ENCODE measurements at places on chromosomes 12 and 14. TPM values are rescaled to one million over a fixed set of nuclear protein-coding genes. Genes with fewer than 3 reads are reported as not detected.

Gene P2RX7
- 12.6 TPM for total RNA-seq

Gene PTPN6
- total RNA-seq = 313 TPM

Gene SLC6A12
- total RNA-seq = 0.70 TPM

Gene NDUFA12
- total RNA-seq = 118 TPM

Gene PAX9
- 0.23 TPM for total RNA-seq

Gene GPRC5D
- not detected for total RNA-seq

Gene ADIPOR2
- total RNA-seq = 43.5 TPM

Gene NRIP2
- total RNA-seq = not detected

Gene SPX
- total RNA-seq = 2.8 TPM

Gene CACNA2D4
- 6.0 TPM for total RNA-seq

Gene NRL
- 5.2 TPM for total RNA-seq

GRCh38 chr14:104228221-104228620 is 89.8 kb downstream of the KIF26A start:
- no peak for DNase-seq
- peaks cover 4% of the 10 kb centered on the region for H3K36me3 ChIP-seq
- H3K27ac ChIP-seq = peak overlapping the region; percentile 61

DNA sequence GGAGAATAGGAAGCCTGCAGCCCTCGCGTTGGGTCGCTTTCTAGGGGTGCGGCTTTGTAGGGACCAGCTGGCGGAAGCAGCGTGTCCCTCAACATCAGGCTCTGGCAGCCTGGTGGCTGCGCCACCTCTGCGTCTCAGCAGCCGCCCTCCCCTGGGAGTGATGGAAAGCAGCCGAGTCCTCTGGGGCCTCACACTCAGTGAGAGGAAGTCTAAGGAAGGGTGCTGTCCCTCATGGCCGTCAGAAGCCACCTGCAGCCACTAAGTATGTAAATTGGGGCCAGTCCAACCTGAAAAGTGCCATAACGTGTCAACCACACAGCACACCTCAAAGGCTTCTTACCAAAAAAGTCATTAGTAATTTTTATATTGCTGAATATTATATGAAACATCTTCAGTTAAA is 80.3 kb downstream of the WDR20 start:
- no peaks in the 10 kb centered on the region for H3K27me3 ChIP-seq
- no peak overlapping the region for H3K4me3 ChIP-seq
- no peak overlapping the region for H3K27ac ChIP-seq
- H3K36me3 ChIP-seq = no peaks in the 10 kb centered on the region
- H3K4me1 ChIP-seq = peaks cover 7% of the 10 kb centered on the region
- DNase-seq = peak; percentile 7

DNA sequence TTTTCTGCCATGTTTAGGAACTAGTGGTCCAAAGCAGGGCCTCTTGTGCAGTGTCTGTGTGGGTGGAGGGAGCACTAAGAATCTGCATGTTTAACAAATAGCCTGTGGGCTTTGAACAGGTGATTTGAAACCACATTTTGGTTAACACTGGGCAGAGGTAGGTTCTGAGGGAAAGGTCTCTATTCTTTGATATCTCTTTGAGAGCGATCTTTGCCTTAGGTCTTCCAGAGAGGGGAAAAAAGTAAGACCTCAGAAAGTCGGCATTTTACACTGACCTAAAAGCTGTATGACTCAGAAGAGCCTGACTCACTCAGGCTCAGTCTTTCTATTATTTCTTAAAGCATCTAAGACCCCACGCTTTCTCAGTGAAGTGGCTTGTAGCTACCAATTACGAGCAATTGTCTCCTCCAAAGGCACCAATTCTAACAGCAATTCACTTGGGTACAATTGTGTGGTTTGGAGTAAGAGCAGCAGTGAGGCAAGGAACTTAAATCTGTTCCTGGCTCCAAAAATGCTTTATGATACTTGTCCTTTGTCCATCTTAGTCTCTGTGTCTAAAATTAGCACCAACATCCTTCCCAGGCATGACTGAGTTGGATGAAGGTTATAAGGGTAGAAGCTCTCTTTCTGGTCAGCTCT is 8.8 kb downstream of the EIF2B2 start:
- H3K27me3 ChIP-seq = no peaks in the 10 kb centered on the region
- DNase-seq = peak; percentile 27
- peak overlapping the region; percentile 8 for H3K4me3 ChIP-seq
- H3K4me1 ChIP-seq = peaks cover 39% of the 10 kb centered on the region
- H3K27ac ChIP-seq = peak overlapping the region; percentile 12
- peaks cover 1% of the 10 kb centered on the region for H3K36me3 ChIP-seq

- H3K27ac ChIP-seq = peak overlapping the region; percentile 51
- DNase-seq = no peak
- peaks cover 5% of the 10 kb centered on the region for H3K36me3 ChIP-seq
- no peaks in the 10 kb centered on the region for H3K27me3 ChIP-seq
Measured at GRCh38 chr12:53585448-53586125, 40.6 kb downstream of the ATF7 start.

DNA sequence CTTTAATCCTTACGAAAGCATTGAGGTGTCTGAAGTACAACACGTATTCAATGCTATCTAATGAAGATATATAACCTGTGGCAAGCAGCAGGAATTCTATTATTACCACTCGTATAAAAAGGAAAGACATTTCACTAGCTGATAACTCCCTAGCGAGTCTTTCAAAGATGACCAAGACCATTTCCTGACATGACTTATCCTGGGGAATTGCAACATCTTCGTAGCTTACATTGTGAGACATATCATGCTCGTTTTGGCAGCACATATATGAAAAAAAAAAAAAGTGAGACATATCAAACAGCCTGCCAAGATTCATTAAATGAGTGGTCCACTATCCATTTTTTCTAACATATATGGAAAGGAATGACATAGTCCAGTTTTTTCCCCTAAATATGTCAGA is 337.0 kb downstream of the FSCB start:
- no peaks in the 10 kb centered on the region for H3K4me1 ChIP-seq
- DNase-seq = no peak
- no peaks in the 10 kb centered on the region for H3K36me3 ChIP-seq
- H3K27me3 ChIP-seq = no peaks in the 10 kb centered on the region
- H3K4me3 ChIP-seq = no peak overlapping the region

- H3K4me1 ChIP-seq = no peaks in the 10 kb centered on the region
- no peaks in the 10 kb centered on the region for H3K36me3 ChIP-seq
- H3K27ac ChIP-seq = no peak overlapping the region
- H3K4me3 ChIP-seq = no peak overlapping the region
Measured at GRCh38 chr14:38297681-38298080, 41.8 kb upstream of the CLEC14A start.

DNA sequence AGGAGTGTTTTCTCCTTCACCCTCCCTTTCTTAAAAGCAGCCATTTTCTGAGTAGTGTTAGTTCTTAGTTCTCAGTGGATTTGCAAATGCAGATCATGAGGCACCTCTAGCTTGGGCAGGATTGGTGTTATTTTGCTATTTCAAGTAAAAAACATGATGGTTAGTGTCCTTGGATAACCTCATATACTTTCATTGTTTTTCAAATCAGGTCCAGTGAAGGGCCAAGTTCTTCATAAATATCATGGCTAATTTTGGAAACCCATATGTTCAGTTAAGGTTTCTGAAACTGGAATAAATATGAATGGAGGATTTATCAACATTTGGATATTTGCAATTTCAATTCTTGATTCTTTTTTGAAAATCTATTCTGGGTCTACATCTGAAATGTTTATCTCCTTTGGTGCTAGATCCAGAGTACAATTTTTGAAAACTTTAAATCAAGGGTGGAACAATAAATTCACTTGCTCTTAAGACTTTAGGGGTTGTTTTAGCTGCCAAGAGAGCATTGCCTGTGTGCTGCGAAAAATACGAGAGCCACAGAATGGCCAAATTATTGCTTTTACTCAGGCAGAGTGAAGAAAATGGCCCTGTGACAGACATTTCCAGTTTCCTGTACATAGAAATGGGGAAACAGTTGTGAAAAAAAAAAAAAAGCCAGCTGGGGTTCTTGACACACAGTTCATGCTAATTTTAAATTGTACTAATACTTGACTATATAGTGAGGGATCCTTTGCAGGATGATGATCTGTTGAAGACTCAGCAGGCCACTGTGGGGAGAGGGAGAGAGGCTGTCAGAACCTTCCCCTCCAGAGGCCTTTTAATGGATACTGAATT is 104.6 kb downstream of the BICD1 start:
- no peaks in the 10 kb centered on the region for H3K27me3 ChIP-seq
- H3K4me1 ChIP-seq = no peaks in the 10 kb centered on the region
- no peak overlapping the region for H3K4me3 ChIP-seq
- DNase-seq = no peak
- no peaks in the 10 kb centered on the region for H3K36me3 ChIP-seq
- H3K27ac ChIP-seq = no peak overlapping the region

GRCh38 chr12:65414526-65414925 is 136.0 kb downstream of the MSRB3 start:
- H3K36me3 ChIP-seq = no peaks in the 10 kb centered on the region
- no peak overlapping the region for H3K27ac ChIP-seq
- no peaks in the 10 kb centered on the region for H3K27me3 ChIP-seq

- no peak overlapping the region for H3K4me3 ChIP-seq
- peaks cover 37% of the 10 kb centered on the region for H3K4me1 ChIP-seq
- no peaks in the 10 kb centered on the region for H3K36me3 ChIP-seq
- no peak overlapping the region for H3K27ac ChIP-seq
Measured at GRCh38 chr14:38125481-38126037, 82.1 kb upstream of the SSTR1 start.

DNA sequence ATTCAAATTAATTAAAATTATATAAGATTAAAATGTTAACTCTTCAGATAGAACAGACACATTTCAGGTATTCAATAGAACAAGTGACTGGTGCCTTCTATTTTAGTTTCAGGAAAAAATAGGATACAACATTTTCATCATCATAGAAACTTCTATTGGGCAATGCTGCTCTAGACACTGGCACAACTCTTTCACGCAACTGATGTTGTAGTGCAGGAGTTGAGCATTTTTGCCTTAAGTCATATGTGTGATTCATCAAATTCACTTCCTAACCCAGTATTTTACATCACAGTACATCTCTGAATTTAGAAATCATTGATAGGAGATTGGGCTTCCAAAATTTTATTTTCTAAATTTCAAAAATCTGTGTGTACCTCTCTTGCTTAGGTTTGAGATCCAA is 215.4 kb upstream of the DIO2 start:
- H3K4me1 ChIP-seq = no peaks in the 10 kb centered on the region
- no peak overlapping the region for H3K4me3 ChIP-seq
- no peaks in the 10 kb centered on the region for H3K36me3 ChIP-seq
- no peak overlapping the region for H3K27ac ChIP-seq
- no peak for DNase-seq

DNA sequence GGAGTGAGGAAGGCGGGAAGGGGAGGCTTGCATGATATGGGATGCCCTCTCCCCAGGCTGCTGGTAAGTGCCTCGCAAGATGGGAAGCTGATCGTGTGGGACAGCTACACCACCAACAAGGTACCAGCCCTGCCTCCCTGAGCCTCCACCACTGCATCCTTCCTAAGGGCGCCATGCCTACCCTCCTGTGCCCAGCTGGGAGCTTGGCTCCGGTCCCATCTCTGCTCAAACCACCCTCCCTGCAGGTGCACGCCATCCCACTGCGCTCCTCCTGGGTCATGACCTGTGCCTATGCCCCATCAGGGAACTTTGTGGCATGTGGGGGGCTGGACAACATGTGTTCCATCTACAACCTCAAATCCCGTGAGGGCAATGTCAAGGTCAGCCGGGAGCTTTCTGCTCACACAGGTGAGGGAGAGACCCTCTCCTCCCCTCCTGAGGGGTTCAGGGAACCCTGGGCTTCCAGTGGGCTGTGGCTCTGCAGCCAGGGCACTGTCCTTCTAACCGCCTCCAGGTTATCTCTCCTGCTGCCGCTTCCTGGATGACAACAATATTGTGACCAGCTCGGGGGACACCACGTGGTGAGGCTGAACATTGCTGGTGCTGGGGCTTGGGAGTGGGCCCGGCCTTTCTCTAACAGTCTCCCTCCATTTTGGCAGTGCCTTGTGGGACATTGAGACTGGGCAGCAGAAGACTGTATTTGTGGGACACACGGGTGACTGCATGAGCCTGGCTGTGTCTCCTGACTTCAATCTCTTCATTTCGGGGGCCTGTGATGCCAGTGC is 2.6 kb downstream of the GNB3 start:
- no peak overlapping the region for H3K4me3 ChIP-seq
- no peaks in the 10 kb centered on the region for H3K27me3 ChIP-seq
- H3K27ac ChIP-seq = no peak overlapping the region
- H3K36me3 ChIP-seq = peaks cover 12% of the 10 kb centered on the region
- no peak for DNase-seq

- DNase-seq = no peak
- no peak overlapping the region for H3K27ac ChIP-seq
- no peaks in the 10 kb centered on the region for H3K36me3 ChIP-seq
Measured at GRCh38 chr12:90585640-90586304, 369.2 kb downstream of the CCER1 start.

Measured in activated T-cell treated with anti-CD3 and anti-CD28 coated beads, Interleukin-2, amount 50 U/mL, for 72 hours (primary cell).